HFFc6 (cell line): ENCODE measurements at places on chromosomes 11 and 22. TPM values are rescaled to one million over a fixed set of nuclear protein-coding genes. Genes with fewer than 3 reads are reported as not detected.

GRCh38 chr11:93403930-93404329 is 73.4 kb downstream of the DEUP1 start:
- no peak for DNase-seq

DNA sequence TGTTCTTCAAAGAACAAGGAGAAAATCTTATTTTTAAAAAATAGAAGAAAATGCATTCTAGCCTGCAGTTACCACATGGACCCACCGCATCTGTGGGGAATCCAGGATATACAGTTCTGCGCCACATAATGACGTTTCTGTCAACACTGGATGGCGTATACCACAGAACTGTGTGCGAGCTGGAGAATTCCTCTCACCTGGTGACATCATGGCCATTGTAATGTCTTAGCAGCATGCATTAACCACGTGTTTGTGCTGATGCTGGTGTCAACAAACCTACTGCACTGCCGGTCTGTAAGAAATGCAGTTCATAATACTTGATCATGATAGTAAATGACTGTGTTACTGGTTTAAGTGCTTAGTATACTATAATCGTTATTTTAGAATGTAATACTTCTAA is 174.7 kb downstream of the TBC1D22A start:
- DNase-seq: no peak

DNA sequence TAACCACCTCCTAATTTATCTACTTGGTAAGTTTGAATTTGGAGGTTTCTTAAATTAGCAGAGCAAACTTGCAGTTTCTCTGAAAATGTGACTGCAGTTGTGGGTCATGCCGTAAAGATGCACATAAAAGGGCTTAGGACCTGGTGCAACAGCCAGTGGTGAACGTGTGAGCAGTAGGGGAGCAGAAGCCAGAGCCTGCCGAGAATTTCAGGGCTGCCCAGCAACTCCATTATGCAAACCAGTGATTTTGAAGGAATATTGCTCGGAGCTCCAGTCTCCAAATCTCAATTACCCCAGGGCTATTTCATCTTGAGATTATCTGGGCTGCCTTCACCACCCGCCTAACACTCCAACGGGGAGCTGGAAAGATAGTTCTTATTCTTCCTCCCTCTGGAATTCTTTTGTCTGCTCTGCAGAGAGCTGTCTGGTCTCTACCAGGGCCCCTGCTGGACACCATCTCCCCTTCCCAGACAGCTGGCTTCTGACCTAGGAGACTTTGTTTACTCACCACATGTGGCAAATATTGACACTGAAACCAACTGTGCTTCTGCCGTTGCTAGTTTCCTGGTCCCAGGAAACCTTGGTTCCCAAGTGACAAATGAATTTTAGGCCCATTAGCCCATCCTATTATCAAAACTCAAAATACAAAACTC is 93.9 kb downstream of the DSCAML1 start:
- DNase-seq: no peak

GRCh38 chr11:95924414-95924760 is 480 bp upstream of the MTMR2 start:
- DNase-seq: peak; percentile 15

DNA sequence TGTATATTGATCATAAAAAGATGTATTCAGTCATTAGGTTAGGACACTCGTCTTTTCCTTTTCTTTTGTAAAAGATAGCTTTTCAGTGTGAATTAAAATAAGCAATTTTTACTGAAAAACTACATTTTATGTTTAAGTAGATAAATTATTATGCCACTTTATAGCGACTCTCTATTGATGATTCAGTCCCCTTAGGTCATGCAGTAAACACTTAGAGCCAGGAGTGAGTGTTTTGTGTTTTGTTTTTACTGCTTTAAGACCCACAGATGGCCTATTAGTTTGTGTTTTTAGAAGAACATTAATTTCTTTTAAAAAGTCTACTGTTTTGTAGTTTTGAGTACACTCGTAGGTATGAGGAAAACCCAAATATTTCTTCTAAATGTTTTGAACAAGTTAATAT is 86.6 kb downstream of the YAP1 start:
- no peak for DNase-seq

GRCh38 chr22:31039393-31039792 is 41.7 kb upstream of the SMTN start:
- DNase-seq: peak; percentile 47

DNA sequence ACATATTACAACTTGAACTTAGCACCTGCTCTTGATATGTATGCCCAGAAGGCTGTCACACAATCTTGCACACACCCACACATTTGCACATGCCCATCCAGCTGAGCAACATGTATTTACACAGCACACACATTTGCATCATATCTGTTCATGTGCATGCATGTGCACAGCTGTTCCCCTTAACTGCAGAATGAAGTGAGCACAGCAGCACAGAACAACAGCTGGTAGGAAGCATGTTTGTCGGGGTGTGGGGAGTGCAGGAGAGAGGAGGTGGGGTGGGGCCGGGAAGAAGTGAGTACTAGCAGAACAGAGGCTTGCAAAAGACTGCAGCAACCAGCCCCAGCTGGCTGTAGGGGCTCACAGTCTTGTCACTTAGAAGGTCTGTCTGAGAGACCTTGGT is 296.5 kb downstream of the KIRREL3 start:
- no peak for DNase-seq

GRCh38 chr11:3767536-3767935 is 29.8 kb downstream of the NUP98 start:
- no peak for DNase-seq

- no peak for DNase-seq
Observed at GRCh38 chr11:132872211-132872610, 660.1 kb downstream of the OPCML start.

DNA sequence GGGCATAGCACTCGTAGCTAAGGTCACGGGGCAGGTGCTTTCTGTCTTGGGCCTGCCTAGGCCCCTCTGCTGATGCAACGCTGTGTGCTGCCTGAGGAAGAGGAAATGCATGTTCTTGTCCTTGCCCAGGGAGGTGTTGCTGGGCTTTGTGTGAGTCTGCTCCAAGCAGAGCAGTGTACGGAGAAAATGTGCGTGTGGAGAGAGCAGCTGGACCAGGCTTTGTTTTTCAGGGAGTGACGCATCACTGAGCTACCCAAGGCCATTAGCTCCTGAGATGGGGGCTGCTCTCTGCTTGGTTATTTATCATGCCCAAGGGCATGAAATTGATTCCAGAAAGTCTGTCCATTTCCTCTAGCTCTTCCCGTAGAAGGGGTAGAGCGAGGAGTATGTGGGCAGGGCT is 82.9 kb upstream of the THY1 start:
- DNase-seq: no peak

DNA sequence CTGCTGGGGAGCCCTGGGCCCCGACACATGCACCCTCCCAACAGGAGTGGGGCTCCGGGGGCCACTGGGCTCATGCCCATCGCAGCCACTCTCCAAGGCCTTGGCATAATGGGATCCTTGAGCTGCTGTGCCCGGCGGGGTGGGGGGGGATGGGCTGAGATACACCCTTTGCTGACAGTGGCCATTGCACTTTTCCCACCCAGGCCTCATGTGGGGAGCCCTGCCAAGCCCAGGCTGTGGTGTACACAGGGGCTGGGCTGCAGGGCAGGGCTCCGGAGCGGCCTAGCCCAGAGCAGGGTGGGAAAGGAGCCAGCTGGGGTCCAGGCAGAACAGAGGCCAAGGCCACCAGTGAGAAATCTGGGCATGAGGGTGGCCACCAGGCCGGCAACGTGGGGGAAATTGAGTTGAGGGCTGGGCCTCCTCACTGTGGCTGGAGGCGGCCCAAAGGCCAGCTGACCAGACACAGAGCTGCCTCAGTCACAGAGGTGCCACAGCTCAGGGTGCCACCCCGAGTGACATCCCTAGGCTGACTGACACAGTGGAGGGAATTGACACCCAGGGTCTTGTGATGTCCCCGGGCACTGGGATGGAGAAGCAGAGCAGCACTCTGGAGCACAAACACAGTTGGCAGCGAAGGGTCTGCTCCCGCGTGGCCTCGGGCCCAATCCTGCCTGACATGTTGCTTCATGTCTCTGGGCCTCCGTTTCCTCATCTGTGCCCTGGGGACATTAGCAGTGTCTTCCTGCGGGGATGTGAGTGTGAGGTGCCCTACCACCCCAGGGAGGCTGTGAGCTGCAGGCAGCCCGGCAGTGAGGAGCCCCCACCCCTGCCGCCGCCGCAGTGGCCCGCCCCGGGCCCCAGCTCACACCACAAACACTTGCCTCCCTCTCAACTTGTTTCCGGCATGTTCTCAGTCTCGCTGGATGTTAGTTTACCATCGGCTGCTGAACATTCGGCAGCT is 30.4 kb downstream of the RTN4R start:
- DNase-seq: no peak

DNA sequence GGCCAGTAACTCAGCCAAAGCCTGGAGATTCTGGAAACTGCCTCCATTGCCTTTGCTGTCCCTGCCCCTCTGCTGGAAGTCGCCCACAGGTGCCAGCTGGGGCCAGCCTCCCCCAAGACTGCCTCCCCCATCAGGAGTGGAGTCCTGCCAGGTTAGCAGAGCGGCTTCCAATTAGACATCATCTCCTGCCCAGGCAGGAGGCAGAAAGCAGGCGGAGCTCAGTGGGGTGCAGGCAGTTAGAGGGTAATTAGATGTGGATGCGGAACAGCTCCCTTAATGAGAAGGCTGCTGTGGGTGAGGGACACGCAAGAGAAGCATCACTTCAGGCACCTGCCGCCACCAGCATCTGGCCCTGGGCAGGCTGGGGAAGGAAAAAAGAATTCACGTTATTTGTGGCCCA is 90.9 kb upstream of the TP53I11 start:
- DNase-seq: no peak

DNA sequence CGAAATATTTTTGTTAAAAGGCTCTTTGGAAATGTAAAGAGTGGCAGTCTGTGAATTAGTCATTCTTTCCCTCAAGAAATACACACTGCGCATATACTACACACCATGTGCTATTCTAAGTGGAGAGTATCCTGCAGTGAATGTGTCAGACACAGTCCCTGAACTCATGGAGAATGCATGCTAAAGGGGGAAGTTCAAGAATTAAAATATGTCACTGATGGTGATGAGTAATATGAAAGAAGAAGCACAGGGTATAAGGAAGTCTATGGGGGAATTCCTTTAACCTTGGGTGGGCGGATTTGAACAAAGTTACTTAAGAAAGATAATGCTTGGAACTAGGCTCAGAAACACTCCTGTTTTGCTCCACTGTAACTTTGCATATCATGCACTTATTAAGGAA is 153.0 kb downstream of the LRRC4C start:
- no peak for DNase-seq

DNA sequence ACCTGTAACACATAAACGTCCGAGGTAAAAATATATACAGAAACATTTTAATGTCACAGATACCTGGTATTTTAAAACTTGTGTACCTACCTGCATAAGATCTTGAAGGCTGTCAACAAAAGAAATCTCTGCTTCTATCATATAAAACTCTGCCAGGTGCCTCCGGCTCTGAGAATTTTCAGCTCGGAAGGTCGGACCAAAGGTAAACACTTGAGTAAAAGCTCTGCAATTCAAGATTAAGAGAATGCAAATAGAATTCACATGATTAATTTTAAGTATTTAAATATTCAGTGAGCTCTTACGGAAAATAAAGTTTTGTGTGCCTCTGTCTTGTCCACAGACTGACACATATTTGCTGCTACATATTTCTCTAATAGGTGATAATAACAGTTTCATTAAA is 75.4 kb upstream of the GAB2 start:
- DNase-seq: no peak

GRCh38 chr11:128235426-128235825 is 351.9 kb downstream of the ETS1 start:
- DNase-seq: no peak

DNA sequence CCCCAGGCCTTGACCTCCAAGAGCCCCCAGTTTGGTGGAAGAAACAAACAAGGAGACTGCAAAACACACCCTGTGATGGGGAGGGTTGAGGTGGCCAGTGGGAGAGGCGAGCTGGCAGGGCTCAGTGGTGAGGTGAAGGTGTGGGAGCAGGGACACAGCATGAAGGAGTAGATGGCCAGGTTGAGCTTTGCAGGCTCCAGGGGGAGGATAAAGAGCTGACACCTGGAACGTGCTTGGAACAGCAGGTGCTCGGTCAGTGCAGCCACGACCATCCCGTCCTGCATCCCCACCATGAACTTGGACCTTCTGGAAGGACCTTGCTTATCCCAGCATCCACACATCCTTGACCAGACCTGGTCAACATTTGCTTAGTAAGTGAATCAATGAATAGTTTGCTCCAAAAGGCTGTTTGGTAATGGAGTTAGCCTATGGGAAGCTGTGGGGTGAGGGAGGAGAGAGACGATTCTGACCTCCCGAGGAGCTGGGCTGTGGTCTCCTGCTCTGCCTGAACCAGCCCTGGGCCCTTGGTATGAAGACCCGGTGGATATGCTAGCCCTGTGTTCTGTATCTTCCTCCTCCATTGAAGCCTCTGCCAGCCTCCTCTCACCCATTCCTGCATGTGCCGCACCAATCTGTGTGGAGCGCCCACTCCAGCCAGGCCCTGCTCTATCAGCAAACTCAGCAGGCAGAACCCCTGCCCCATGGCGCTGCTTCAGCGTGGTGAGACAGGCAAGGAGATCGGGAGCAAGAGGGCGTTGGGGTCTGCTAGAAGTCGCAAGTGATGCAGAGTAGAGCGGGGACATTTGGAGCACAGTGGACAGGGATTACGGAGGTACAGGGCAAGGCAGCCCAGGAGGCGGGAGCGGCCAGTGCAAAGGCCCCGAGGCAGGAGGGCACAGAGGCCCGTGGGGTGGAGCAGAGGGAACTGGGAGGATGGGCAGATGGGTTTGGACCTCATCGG is 9.9 kb downstream of the LINC01488 start:
- no peak for DNase-seq

DNA sequence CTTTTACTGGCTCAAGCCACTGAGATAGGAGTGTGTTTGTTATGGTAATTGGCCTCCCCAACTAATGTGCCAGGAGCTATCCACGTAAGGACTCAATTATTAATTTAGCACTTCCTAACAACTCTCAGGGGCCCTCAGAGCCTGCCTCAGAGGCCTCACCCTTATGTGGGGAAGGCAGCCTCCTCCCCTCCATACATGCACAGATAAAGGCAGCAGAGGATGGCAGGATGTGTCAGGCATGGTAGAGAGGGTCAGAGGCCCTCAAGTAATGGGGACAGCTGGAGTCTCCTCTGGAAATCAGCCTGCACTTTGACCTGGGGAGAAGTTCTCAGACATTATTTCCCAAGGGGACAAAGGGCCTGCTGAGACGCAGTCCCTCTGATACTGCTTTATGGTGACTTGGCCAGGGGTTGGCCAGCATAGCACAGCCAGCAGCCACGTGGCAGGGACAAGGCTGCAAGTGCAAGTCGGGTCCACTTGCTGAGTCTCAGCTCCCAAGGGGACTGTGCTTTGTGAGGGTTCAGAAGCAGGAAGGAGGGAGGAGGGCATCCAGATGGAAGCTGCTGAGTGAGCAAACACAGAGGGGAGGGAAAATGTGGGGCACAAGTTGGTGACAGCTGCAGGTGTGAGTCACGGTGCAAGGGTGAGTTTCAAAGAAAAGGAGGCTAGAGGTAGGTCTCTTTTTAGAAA is 17.0 kb downstream of the MOGAT2 start:
- DNase-seq: no peak

Gene ANO5
- total RNA-seq: not detected in 2 replicates

Gene GCAT
- total RNA-seq: 28.0 to 38.6 TPM (median 33.7 TPM) in 3 replicates

Gene DGCR6
- 0.64 to 1.8 TPM (median 0.66 TPM) in 3 replicates for total RNA-seq
